CD8-positive, alpha-beta T cell (primary cell): ENCODE measurements at places on chromosomes 2 and 18.

GRCh38 chr18:55349685-55350084 is 238.3 kb downstream of the TCF4 start:
- DNase-seq, result no peak

DNA sequence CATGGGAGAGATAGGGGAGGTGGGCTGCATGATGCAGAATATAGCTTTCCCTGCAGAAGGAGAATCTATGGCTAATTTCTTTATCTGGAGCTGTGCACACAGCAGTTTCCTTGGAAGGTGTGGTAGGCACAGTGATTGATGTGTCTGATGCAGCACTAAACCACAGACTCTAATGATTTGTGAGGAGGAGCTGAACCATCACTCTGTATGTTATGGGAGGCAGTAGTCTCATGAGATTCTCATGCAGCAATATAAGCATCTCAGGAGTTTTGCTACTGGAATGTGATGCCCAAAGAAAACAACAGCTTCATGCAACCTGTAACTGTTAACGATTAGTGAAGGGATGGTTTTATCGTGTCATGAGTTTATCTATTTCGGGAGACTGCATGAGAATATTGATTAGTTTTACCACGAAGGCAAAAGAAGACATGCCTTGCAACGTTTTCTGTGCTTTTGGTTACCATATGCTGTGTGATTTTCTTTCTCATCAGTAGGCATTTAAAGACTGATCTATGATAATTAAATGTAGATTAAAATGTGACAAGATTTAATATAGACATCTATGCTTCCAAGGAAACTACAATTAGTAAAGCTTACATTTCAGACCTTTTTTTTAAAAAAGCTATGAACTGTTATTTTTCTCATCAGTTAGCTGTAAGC is 286.8 kb downstream of the ARL6IP6 start:
- no peak for DNase-seq

- DNase-seq, result no peak
Measured at GRCh38 chr2:65263262-65263661, 35.6 kb downstream of the ACTR2 start.

DNA sequence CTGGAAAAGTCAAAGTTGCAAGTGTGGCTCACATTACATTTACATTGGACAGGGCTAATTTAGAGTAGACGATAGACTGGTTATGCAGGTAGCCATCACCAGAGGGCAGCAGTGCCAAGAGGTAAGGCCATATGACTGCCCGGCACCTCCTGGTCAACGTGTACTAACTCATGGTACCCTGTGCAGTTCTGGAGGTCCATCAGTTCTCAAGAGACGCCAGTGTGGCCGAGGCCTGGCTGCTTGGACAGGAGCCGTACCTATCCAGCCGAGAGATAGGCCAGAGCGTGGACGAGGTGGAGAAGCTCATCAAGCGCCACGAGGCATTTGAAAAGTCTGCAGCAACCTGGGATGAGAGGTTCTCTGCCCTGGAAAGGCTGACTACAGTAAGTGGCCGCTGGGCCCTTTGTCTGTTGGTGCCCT is 65.8 kb upstream of the EML6 start:
- peak; percentile 34 for DNase-seq

DNA sequence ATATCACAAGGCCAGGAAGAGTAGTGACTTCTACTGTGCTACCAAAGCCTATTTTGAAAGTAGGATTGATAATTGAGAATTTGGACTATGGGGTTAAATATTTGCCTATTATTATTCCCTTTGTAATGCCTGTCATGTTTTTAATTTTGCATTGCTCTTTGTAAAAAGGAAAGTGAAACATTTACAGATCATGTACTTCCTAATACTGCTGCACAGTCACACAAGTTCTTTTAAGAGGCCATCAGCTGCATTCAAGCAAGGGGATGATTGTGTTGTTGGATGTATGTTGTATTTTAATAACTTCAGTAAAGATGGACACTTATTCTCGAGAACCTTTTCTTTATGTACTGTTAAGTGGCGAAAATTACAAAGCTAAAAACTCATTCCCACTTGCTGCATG is 70.1 kb downstream of the PLEKHA3 start:
- DNase-seq, result no peak

DNA sequence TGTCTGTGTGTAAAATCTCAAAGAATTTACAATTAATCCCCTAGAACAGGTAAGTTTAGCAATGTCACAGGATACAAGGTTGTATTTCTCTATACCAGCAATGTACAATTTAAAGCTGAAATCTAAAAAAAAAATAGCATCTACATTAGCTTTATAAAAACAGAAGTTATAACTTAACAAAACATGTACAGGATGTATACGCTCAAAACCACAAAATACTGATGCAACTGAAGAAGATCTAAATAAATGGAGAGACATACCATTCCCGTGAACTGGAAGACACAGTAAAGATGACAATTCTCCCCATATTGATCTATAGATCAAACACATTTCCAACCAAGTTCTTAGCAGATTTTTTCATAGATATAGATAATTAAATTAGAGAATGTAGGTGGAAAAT is 17.5 kb upstream of the RANBP2 start:
- no peak for DNase-seq

DNA sequence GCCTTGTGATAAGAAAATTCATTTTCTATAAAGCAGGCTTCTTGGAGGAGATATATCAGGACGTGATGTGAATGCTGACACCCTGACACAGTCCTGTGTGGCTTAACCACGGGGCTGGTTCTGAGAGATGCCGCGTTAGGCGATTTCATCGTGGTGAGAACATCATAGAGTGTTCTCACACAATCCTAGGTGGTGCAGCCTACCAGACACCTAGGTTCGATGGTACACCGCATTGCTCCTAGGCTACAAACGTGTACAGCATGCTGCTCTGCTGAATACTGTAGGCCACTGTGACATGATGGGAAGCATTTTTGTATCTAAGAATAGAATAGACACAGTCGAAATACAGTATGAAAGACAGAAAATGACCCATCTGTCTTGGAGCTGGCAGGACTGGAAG is 82.5 kb downstream of the TNFRSF11A start:
- no peak for DNase-seq

- no peak for DNase-seq
Measured at GRCh38 chr2:8316356-8316755, 365.5 kb upstream of the ID2 start.

DNA sequence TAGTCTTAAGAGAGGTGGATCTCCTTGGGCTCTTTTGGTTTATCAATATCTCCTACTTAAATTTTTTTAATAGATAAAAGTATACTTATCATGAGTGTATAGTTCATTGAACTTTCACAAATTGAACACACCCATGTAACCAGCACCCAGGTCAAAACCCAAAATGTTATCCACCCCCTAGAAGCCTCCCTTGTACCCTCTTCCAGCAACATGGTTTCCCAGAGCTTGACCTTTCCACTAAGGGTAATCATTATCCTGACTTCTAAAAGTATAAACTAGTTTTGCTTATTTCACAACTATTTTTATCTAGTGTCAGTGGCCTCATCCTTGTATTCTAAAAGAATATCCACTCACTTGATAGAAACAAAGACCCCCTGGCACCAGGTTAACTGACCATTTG is 106.8 kb downstream of the MDH1 start:
- no peak for DNase-seq

DNA sequence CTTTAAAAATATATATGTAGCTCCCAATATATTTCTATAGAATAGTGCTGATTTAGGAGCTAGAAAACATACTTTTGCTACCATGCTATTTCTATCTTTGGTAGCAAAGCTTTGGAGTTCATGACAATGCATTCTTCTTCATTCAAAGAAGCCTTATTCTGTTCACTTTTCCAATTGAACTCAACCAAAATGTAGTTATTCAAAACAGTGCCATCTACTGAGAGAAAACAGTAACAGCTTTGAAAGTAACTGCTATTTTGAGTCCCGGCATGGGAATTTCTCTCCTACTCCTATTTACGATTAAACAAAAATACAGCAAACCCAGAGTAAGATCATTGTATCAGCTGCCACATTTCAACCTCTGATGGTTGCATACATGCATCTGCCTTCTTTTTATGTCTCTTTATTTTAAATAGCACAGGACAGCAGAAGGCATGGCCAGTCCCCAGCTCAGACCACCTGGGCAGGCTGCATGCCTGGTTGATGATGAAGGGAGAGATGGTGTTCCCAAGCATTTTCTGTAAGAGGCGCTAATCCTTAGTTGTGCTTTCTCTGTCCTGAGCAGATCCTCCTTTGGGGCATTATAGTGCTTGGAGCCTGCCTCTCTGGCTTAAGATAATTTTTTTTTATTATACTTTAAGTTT is 69.7 kb upstream of the SULT1C3 start:
- DNase-seq, result no peak

GRCh38 chr18:73283788-73284187 is 416.0 kb upstream of the NETO1 start:
- no peak for DNase-seq

DNA sequence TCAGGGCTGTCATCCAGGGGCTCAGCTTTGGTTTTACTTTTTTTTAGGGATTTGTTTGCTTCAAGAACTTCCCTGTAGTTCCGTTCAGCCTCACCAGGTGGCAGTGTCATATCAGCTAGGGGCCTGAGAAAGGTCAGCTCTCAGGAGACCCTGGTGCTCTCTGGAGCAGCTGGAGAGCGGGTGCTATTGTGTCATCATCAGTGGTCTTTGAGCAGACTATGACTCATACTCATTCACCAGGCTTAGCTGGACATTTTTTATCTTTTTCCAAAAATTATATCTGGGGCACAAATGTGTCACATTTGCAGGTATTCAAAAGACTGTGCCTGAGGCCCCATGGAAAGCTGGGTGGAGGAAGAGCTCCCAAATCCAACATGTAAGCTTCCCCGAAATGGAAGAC is 24.4 kb downstream of the ZNF892 start:
- DNase-seq, result peak; percentile 13

- no peak for DNase-seq
Measured at GRCh38 chr2:100887039-100887578, 67.2 kb downstream of the NPAS2 start.

DNA sequence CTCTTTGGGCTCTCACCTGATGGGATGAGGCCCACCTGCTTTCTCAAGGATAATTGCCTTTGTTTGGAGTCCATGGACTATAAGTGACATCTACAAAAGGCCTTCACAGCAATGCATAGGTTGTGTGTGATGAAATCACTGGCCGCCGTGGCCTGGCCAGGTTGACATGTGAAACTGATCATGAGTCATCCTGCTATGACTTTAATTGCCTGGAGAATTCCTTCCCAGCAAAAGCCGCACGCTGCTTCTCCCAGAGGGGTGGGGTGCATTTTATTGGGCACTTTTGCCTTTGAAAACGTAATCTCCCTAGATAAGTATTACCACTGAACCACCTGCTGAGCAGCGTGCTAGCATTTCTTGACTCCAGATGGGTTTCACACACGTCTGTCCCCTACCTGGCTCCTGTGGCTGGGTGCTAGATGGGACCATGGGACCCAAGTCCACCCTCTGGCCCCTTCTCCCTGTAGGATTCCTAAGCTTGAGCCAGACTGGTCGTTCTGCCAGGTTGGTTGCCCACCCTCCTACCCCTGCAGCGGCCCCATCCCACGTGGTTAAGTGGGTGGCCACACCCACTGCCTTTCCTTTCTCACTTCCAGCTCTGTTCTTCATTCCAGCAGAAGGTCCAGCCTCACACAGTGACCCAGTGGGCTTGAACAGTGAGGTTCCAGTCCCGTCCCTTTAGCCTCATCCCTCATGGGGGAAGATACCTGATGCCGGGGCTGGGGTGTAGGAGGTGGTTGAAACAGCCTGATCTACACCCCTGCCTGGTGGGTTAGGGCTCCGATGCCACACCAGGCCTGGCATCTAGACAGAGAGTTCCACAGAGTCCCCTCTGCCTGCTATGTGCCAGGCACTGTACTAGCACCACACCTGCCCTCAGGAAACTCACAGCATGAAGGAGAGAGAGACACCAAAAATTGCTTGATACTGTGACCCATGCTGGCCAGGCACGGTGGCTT is 89.6 kb downstream of the GBX2 start:
- no peak for DNase-seq

- DNase-seq, result no peak
Measured at GRCh38 chr2:54701029-54701428, 22.4 kb upstream of the EML6 start.

DNA sequence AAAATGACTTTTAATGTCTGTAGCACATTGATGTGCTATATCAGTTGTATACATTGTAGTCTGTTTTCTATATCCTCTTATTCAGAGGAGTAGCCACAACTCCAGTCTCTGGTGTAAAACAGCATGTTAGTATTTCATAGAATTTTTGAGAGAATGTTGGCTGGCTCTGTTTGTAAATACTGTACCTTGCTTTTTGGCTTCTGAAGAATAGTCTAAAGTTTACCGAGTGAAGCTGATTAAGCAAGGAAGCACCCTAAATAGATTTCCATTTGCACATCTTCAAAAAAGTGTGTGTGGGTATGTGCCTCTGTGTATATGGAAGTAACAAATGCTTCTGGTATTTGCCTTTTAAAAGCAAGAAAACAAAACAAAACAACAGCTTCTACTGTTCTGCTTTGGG is 50.5 kb downstream of the MAP4K4 start:
- DNase-seq, result no peak

- DNase-seq, result no peak
Measured at GRCh38 chr2:223088866-223089265, 36.9 kb downstream of the KCNE4 start.

- DNase-seq, result no peak
Measured at GRCh38 chr2:74168739-74169138, 9.9 kb downstream of the MOB1A start.

GRCh38 chr2:8458503-8459459 is 223.1 kb upstream of the ID2 start:
- no peak for DNase-seq

DNA sequence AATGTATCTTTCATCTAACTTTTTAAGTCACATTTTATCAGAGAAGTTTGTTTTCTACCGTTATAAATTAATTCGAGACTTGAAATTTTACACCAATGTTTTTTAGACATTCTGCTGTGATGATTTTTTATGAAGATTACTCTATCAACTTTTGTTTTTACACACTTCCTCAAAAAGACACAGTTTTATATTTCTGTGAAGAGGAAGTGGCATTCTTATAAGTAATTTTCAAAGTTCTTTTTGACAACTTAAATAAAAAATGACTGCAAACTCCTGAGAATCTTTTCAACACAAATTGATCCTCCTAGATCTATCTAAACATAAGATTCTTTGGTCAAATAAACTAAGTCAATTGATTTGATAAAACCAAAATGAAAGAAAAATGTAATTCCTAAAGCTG is 13.7 kb downstream of the ANKRD44 start:
- no peak for DNase-seq

DNA sequence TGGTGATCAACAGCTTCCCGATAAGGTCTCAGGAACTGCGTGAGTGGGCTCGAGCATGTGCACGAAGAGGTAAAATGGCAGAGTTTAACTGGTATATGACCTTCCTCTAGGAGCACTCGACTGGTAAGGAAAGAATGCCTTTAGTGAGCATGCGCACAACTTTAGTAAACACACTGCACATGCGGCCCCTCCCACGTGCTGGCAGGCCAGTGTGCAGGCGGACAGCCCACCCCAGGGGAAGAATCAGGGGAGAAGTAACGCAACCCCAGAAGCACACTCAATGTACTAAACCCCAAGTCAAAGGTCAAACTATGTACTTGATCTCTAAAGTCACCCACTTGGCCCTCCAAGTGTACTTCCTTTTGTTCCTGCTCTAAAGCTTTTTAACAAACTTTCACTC is 28.7 kb upstream of the SLC25A52 start:
- no peak for DNase-seq

GRCh38 chr2:222944552-222944951 is 83.7 kb downstream of the ACSL3 start:
- no peak for DNase-seq

GRCh38 chr2:23565374-23565773 is 180.4 kb downstream of the KLHL29 start:
- DNase-seq, result no peak
